ENCODE measurements at places on chromosomes 13 and 19. TPM values are rescaled to one million over a fixed set of nuclear protein-coding genes. Genes with fewer than 3 reads are reported as not detected.

- no peak for DNase-seq
These were observed 113.0 kb downstream of the TEX26 start for GRCh38 chr13:31045286-31046081.

DNA sequence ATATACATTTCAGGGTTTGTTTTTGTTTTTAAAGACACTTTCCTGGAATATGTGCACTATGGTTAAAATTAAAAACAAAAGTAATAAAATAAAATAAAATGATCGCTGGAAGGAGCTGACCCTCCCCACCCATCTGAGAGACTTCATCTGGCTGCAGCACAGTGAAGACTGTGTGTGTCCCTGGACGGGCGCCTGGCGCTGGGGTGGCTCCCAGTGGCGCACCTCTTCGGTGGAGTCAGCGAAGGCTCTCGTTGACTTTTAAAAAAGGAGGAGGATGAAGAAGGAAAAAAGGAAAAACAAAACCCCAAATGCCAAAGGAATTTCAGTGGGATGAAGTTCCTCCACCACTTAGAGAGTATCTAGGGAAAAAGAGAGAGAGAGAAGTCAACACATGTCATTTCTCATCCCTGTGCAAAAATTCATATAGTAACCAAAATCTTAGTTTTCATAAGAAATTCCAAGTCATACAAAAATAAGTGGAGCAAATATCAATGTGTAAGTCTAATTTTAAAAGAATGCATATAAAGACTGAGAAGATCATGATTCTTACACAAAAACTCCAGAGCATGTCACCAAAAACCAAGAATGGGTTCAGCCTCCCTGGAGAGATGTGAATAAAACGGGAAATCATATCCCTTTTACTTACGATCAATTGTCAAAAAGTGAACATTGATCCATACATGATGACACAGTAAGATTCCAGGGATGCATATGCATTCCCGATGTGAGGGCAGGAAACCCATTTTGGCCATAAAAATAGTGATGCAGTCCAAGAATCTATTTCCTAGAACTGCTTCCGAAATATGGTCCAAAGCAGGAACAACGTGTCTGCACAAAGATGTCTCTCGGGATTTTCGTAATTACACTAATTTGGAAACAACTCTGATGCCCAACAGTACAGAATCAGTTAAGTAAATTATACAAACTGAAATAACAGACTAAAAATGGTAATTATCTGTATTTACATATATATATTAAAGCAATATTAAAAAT lies 123.8 kb downstream of the STK24 start:
- no peak for DNase-seq

GRCh38 chr19:33055718-33056117 lies 9.0 kb downstream of the RHPN2 start:
- DNase-seq = no peak

DNA sequence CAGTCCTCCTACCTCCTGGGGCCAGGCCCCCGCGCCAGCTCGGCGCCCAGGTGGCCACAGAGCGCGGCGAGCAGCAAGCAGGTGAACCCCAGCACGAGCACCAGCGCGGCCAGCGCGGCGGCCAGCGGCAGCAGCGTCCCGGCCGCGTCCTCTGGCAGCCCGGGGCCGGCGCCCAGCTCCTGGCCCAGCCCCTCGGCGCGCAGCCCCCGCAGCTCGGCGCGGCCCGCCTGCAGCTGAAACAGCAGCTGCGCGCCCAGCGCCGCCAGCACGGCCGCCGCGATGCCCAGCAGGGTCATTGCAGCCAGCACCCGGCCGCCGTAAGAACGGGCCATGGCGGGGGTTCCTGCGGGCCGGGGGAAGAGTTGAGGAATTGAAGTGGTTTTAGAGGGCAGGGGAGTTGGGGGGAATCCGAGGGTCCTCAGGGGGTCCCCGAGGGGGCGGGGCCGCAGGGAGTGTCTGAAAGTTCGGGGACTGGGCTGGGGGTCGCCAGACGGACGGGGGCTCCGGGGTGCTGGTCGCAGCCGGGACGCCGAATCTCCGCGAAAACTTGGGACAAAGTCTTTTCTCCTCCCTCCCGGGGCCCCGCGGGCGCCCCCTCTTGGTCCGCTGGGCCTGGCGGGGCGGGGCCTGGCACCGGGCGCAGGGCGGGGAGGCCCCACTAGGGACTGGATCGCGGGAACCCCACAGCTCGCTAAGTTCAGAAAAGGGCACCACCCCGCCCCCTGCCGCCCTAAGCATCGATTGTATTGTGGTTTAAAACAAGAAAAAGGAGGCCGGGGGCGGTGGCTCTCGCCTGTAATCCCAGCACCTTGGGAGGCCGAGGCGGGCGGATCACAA lies at the start of gene TMEM221:
TSS of gene TMEM221 (minus strand) at position 538 of the 837 bp plus-strand sequence. CDS start at position 332, 206 bp downstream.
- DNase-seq = peak; percentile 50

DNA sequence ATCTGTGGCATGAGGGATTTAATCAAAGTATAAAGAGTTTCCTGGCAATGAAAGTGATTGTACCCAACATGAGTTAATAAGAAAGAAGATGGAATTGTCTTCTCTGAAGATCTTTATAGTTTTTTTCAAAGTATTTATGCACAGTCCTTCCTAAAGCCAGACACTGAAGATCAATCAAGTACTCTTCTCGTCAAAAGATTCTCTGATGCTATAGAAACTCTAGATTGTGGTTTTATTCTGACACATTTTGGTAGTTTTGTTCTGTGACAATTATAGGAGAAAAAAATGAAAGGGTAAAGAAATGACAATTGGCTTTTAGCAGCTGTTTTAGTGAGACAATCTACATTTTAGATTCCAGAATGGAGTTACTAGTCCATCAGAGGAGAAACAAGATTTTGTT lies 10.4 kb upstream of the ENOX1 start:
- DNase-seq = no peak

IGFL1 gene
- not detected for total RNA-seq

DNA sequence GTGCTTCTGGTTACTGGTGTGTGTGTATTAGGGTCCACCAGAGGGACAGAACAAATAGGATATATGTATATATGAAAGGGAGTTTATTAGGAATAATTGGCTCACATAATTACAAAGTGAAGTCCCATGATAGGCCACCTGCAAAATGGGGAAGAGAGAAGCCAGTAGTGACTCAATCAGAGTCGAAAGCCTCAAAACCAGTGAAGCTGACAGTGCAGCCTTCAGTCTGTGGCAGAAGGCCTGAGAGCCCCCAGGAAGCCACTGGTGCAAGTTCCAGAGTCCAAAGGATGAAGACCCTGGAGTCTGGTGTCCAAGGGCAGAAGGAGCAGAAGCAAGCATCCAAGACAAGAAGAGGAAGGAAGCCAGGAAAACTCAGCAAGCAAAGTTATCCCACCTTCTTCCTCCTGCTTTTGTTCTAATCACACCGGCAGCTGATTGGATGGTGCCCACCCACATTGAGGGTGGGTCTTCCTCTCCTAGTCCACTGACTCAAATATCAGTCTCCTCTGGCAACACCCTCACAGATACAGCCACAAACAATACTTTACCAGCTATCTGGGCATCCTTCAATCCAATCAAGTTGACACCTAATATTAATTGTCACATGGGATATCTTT lies 21.7 kb upstream of the SCEL start:
- no peak for DNase-seq

GRCh38 chr13:44734201-44734707 lies 158.1 kb upstream of the TSC22D1 start:
- no peak for DNase-seq

NRTN gene
- not detected for total RNA-seq

GAPDHS gene
- not detected for total RNA-seq

GRCh38 chr19:44824761-44825160 lies 15.9 kb downstream of the BCAM start:
- DNase-seq = no peak

DNA sequence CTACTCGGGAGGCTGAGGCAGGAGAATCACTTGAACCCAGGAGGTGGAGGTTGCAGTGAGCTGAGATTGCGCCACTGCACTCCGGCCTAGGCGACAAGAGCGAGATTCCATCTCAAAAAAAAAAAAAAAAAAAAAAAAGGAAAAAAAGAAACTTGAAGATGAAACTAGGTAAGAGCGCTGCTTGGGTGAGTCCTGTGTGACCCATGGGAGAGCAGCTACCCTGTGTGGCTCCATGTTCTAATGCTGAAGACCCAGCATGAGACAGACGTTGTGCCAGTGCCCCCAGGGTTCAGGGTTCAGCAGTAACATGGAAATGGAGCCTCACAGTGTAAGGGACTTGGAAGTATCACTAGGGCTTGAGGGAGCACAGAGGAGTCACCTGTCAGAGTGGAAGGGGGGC lies 5.9 kb downstream of the ZNF784 start:
- DNase-seq = no peak

DNA sequence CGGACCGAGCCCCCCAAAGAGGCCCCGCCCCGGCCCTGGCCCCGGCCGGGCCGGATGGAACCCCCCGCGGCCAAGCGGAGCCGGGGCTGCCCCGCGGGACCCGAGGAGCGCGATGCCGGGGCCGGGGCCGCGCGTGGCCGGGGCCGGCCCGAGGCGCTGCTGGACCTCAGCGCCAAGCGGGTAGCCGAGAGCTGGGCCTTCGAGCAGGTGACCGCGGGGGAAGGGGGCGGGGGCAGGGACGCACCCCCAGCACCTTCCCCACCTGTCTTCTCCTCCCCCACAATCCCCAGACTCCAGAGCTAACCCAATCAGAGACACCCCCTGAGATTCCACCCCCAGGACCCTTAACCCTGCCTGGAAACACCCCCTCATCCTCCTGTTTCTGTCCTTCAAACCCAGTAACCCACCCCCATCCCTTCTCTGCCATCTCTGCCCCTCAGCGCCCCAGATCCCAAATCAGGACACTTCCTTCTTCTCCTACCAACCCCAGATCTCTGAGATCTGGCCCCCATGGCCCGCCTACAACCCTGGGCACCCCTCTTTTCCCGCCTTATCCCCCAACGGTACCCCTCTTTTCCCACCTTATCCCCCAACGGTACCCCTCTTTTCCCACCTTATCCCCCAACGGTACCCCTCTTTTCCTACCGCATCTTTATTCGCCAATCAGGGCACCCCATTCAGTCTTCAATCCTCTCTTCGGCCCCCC lies 505 bp downstream of the ZSWIM4 start:
- no peak for DNase-seq

GRCh38 chr13:33884531-33885220 lies 66.7 kb downstream of the RFC3 start:
- no peak for DNase-seq

ZNF835 gene
- 5.5 TPM for total RNA-seq

DNA sequence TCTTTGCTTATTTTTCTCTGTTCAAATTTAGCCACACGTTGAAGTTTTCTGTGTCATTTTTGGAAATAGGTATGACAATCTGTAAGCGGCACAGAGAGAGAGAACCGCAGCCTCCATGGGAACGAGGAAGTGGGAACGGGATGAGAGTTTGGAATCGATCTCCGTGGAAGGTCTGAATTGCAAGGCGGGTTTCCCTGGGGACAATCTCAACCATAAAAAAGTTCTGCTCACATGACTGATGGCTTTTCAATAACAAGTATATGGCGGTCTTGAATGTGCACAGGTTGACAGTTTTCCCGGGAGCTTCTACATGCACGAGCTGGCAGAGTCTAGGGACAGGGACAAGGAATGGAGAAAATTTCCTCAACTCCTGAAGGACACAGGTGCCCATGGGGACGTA lies 90.9 kb downstream of the INSR start:
- no peak for DNase-seq

GRCh38 chr19:30003866-30004265 lies 61.8 kb downstream of the URI1 start:
- DNase-seq = no peak

- DNase-seq = no peak
These were observed 21.0 kb upstream of the SPRY2 start for GRCh38 chr13:80361883-80362327.

YJU2 gene
- total RNA-seq = 28.5 TPM
